ENCODE measurements at places on chromosomes 4 and X.

DNA sequence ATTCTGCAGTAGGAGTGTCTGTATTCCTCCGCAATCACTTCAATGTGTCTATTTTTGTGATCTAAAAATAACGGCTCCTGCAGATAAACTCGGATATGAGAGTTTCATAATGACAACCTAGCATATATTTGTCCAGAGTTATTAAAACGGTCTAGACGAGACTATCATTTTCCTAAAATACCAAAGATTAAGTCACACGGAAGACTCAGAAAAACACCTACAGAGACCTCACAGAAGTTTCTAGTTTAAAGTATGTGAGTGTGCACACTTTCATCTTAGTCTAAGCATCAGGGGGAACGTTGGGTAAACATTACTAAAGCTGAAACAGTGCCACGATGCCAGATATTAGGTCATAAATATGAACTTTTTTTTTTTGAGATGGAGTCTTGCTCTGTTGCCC, 156.9 kb downstream of the AFAP1 start:
- no peak for DNase-seq

GRCh38 chr4:139469216-139469615, 15.3 kb downstream of the RAB33B start:
- DNase-seq, result no peak

- no peak for DNase-seq
Observed at GRCh38 chr4:112253382-112254000, 21.9 kb downstream of the AP1AR start.

- no peak for DNase-seq
Observed at GRCh38 chr4:80213117-80213815, 16.0 kb downstream of the PRDM8 start.

DNA sequence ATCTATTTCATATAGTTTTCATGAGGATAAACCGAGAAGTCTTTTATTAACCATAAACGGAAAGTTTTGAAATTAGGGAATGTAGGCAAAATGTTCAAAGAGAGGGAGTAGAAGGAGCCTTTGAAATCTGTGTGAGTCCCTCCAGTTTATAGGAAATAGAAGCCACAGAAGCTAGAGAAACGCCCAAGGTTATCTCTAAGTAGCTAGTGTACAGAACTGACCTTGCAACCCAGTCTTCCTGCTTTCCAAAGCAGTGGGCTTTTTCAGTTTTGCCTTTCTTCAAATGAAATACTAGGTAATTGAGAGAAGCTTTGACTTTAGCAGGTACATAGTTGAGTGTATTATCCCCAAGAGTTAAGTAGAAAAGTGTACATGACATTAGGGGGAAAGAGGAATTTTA, 39.4 kb downstream of the STIM2 start:
- no peak for DNase-seq

- DNase-seq, result no peak
Observed at GRCh38 chr4:6560416-6561172, 14.4 kb upstream of the MAN2B2 start.

DNA sequence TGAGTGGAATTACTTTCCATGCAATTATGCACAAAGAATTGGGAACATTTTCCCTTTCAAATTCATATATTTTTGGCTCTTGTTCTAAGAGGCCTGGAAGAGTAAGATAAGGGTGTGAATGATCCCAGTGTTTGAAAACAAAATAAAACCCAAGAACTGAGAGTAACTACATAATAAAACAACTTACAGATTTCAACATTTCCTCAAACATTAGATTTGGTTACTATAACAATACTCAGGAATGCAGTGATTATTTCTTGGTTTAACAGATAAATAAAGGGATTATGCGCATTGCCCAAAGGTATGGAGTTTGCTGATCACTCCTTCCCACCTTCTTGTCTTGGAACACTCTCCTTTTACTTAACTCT, 292.5 kb downstream of the CAMK2D start:
- no peak for DNase-seq

GRCh38 chr4:168877511-168878491, 132.3 kb downstream of the CBR4 start:
- DNase-seq, result no peak

- DNase-seq, result no peak
Observed at GRCh38 chr4:36709991-36710390, 428.6 kb downstream of the DTHD1 start.

GRCh38 chrX:19272452-19272851, 71.3 kb upstream of the PDHA1 start:
- no peak for DNase-seq

GRCh38 chr4:154502111-154502510, 10.5 kb upstream of the DCHS2 start:
- DNase-seq, result no peak

- DNase-seq, result no peak
Observed at GRCh38 chrX:109855501-109855900, 122.4 kb upstream of the ACSL4 start.

DNA sequence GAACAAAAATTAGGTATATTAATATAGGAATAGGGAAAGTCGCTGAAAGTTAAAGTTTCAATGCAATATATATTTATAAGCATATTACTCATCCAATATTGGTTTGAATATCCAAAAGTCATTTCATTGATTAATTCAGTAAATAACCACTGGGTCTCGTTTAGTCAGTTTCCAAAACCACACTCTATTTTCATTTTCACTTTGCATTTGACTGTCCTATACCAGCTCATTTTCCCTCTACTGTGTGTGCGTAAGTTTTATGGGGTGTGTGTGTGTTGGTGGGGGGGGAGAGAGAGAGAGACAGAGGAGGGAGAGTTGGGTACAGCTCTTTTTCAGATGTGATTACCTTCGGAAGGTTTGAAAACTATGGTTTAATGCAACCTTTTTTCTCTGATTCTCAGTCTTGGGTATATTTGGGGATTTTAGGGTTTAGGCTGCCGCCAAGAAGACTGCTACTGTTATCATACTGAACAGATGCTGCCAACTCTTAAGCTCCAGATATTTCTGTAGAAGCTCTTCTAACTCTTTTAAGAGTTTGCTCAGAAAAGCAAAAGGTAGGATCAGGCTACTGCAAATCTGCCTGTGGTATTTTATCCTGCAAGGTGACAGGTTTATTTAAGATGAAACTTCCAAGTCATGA, 1427.4 kb downstream of the PCDH7 start:
- no peak for DNase-seq

DNA sequence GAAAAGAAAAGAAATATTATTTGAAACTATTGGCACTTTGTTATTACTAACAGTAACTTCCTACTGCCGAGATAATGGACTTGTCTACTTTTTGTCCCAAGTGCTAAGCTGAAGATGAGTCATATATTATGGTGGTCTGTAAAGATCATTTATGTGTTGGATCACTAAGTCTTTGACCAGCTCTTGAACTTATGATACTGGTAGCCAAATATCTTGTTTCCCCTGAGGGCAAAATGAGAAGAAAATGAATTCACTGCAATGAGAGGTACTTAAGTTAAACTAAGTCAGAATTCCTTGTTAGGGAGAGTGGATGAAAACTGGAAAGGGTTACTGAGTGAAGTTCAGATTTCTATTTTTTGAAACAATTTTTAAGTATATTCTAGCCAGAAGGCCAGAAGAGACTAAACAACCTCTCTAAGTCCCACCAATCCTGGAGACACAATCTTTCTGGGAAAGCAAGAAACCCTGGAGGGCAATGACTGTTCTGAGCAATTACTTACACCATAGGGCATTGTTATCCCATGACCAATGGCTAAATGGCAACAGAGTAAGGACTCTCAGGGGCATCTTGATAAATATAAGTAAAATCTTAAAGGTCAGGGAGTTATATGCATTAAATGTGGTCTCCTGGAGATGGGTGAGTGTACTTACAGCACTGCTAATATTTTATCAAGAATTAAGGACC, 287.7 kb downstream of the STIM2 start:
- no peak for DNase-seq

GRCh38 chr4:54095110-54095825, 4.7 kb upstream of the GSX2 start:
- DNase-seq, result no peak

DNA sequence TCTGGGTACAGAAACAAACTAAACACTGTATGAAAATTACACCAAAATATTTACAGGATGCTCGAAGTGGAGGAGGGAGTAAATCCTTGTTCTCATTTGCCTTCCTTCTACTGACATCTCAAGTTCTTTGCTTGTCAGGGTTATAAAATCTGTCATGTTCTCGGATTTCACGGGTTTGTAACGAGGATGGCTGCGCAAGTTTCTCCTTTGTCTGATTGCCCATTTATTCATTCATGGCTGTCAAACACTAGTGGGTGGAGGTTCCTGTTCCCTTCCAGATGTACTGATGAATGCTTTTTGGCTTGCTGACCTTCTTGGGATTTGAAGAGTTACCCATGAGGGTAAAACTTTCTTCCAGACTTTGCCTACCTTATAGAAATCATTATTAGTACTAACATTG, 206.9 kb downstream of the SPCS3 start:
- no peak for DNase-seq

GRCh38 chr4:165393704-165394103, 14.9 kb downstream of the CPE start:
- DNase-seq, result no peak

DNA sequence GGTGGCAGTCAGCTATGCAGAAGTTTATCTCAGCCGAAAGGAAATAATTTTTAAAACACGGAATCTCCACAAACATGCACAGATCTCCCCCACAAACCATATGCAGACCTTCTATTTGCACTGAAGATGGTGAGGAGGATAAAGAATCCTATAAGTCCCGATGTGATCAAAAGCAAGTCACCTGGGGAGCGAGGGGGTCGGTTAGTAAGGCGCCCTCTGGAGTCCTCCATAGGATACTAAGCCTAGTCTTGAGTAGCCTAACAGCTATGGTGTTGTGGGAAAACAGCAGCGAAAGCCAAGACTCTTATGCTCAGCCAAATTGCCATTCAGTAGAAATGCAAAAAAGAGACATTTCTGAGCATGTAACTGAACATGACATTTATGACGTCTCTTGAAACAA, 210.9 kb downstream of the FRMPD4 start:
- no peak for DNase-seq

DNA sequence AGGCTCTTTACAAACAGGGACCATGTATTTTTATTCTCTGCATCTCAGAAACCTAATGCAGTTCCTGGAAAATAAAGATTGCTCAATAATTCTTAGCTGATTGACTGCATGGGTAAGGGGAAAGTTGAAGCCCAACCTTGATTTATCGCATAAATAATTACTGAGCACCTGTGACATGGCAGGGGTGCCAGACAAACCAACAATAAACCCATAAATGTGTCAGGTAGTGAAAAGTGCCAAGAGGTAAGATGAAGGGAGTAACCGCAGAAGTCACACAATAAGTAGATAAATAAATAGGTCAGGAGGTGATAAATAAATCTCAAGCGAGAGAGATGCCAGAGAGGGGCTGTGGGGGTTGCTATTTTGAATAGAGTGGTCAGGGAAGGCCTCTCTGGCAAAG, 20.1 kb upstream of the AP1S2 start:
- DNase-seq, result no peak

DNA sequence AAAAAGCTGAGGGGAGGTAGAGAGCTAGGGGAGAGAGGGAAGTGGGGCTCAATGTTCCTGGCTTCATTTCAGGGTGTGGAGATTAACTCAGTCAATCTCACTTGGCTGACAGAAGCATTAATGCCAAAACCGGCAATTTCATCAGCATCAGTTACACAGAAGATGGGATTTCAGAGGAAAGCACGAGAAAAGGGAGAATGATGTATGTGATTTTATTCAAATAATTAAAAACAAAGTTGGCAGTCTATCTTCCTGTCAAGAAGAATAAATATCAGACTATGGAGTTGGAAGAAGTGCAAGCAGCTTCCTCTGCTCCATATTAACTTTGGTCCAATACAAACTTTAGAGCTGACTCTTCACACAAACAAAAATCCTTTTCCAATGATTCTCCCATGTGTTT, 29.6 kb upstream of the HCCS start:
- no peak for DNase-seq

- DNase-seq, result no peak
Observed at GRCh38 chrX:143768976-143769375, 48.4 kb upstream of the SPANXN2 start.

GRCh38 chr4:76897536-76898384, at the start of gene SOWAHB:
SOWAHB (minus strand) TSS chr4:76898144; CDS start chr4:76897849, 295 bp downstream.
- peak; percentile 65 for DNase-seq

DNA sequence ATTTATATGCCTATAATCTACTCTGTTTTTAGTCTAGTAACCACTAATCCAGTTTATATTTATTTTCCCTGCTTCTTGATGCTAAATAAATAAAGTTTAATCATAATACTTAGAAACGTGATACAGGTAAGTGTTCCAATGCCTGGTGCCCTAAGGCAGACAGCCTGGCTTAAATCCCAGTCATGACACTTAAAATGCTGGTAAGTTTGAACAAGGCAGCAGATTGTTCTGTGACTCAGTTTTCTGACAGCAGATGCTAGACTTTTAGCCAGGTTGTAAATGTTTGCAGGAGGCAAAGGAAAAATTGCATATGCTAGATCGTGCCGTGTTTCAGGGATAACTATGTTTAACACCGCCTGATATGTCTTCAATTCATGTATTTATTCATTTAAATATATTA, 2661.6 kb downstream of the PCDH7 start:
- DNase-seq, result no peak

DNA sequence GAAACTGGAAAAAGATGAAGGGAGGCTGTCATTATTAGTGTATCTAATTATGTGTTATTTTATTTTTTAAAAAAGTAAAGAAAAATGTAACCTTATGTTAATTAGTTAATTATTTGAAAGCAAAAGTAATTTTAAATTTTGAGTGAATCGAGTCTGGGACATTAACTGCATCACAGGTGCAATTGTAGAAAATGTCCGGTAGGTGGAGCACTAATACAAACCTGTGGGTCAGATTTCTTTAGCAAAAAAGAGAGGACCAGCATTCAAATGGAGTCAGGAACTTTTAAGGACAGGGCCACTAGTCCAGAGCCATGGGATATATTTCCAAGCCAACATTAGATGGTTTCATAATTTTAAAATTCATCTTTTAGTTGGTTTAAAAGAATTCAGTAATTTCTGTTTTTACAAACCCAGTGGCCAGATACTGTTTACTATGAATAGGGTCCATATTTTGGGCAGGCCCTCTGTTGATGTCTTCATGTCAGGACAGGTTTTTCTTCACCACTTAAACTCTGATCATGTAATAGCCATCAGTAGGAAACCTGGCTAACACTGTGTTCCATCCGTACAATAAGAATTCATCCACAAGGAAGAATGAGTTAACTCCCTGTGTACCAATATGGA, 27.2 kb downstream of the BST1 start:
- no peak for DNase-seq

DNA sequence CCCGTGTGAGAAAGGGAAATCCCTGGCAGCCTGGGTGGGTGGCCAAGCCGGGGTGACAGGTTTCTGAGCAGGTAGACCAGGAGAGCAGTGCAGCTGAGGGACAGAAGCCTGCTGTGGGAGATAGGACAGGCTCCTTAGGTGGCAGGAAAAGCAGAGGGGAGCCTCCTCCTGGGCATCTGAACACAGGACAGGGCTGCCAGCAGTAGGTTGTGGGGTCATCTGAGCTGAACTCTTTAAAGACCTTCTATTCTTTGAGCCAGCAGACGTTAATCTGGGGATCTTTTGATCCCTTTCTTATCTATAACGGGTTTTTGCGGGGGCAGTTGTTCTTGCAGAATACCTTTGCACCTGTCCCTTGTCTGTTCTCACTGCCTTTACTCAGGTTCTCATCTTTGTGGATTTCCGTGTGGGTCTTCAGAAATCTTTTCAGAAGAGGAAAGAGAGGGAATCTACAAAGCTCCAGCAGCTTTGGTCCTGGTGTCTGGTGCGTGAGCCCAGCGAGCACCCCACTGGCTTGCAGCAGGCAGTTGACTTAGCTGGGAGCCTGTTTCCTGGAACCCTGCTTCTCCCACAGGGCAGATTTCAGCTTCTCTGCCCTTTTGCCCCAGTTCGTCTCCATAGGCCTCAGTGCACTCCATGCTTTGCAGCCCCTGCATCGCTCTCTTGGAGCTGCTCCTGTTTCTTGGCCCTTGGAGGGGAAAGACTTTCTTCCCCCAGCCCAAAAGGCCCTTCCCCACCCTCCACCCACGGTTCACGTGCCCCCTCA, 35.8 kb upstream of the TADA2B start:
- DNase-seq, result no peak
